ENCODE measurements at places on chromosomes 1 and 21. TPM values are rescaled to one million over a fixed set of nuclear protein-coding genes. Genes with fewer than 3 reads are reported as not detected.
A peak's percentile ranks its signal among the peaks of the same experiment; 100 is the strongest.

DNA sequence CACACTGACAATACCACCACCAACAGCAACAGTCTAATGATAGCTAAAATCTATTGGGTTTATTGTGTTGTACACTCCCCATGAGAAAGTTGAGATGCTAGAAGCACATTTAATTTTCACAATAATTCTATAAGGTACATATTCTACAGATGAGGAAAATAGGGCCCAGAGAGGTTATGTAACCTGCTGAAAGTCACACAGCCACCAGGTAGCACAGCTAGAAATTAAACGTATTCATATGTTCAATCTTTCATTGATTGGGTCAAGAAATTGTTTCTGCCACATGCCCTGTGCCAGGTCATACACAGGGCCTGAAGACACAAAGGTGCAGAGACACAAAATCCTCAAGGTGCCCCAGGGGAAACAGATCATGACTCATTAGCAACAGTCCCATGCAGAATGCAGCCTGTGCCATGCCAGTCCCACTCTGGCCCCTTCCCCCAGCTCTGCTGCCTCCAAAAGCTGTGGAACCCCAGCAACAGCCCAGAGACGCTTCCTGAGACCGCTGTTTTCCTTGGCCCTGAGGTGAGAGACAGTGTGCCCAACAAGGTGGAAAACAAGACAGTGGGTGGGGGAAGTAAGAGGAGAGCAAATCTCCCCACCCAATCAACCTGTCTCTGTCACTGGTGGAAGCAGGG, 32.1 kb downstream of the GJA4 start:
- DNase-seq: no peak

- DNase-seq: no peak
Measured at GRCh38 chr1:113905435-113905861, 322 bp downstream of the DCLRE1B start.

GRCh38 chr1:216005916-216006315, 417.3 kb downstream of the USH2A start:
- no peak for DNase-seq

GRCh38 chr1:179831852-179832699, 45.5 kb downstream of the TOR1AIP2 start:
- no peak for DNase-seq

- DNase-seq: no peak
Measured at GRCh38 chr1:9760824-9761223, 62.9 kb downstream of the CLSTN1 start.

DNA sequence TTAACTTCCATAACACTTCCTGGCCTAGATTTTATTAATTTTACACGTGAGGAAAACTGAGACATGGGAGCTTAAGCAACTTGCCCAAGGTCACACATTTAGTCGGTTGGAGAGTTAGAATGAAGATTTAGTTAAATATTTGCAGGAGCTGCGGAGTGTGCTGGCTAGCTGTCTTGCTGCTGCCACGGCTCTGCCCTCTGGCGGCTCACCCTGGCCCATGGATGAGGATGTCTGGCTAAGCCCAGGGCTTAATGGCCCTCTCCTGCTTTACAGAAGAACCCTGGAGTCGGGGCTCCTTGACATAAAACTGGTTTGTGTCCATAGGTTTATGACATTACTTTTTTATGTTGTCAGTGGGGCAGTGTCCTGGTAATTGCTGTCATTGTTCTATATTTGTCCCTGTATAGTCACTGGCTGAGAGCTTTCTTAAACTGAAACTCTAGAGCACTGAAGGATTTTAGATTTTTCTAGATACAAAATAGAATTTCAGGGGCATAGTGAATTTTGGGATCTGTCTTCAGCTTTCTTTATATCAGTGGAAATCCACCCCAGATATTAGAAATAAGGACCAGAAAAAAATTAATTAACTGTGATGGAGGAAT, 88.9 kb upstream of the WLS start:
- no peak for DNase-seq

DNA sequence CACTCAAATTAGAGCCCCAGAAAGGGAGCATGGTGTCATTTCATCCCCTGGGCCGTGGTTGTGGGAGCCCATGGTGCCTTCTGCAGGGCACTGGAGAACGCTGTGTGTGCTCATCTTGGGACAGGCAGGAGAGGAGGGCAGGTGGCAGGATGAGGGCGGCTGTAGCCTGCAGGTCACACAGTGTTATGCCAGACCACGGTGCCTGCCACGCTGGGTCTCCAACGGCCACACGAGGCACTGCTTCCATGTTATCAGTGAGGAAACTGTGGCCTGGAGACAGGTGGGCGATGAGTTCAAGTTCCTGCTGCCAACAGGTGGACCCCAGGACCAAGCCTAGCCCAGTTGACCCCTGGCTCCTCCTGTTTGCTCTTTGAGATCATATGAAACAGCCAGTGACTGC, 21.0 kb downstream of the ABCG1 start:
- DNase-seq: no peak

DNA sequence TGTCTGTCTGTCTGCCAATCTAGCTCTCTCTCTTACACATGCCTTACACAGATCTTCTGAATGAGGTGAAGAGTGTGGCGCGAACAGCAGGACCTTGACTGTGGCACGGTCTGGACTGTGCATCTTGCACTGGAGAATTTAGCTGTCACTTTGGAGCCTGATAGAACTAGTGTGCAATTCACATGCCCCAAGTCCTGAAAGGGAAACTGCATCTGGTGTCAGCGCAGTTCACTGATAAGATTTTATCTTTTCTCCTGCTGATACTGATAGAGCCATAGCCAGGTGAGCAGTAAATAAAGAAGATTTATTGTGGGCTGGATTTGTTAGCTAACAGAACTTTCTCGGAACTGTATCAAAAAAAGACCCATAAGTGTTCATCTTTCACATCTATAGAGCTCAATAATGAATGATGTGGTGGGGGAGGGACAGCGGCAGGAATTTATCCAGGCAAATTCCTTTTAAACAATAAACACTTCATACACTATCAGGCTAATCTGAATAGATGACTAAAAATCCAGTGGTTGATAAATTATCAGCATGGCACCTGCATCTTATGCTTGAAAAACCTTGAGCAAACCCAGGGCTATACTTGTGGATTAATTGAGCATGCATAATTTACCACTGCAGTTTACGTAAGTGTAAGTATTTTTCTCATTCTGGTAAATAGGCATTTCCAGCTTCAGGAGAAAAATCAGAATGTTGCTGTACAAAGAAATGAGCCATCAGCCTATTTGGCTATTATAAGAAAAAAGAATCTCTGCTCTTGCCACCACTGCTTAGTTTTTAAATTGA, 104.1 kb downstream of the NTNG1 start:
- peak; percentile 1 for DNase-seq

DNA sequence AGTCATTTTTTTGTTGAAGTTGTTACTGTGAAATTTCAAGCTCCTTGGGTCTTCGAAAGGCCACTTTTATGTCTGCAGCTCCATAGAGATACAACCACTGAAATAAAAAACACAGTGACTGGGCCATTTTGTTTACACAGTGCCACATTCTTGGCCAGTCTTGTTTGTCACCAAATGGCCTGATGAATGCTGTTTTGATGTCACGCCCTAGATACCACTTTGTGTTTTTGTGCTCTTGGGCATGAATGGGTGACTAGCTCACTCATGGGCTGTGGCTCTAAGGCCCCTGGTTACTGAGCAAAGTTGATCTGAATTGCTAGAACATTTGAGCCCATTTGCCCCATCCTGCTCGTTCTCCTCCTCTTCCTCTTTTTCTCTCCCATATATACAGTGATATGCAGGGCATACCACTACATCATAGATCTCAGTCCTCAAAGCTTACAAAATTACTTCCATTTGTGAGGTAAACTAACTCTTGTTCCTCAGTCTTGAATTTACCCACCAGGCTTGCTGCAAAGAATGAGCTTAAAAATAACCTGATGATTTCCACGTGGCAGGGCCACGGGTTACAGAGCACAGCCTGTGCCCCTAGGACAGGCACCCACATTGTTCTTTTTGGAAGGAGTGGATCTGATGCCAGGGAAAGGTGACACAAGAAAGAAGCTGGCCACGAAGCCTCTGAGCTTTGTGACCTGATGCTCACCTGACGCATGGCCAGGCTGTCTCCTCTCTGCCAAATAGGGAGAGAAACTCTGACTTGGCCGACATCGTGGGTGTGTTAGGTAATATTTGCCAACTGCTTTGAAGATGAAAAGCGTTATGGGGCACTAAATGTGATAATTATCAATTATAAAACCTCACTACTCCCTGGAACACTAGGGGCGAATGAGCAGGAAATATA, 92.4 kb downstream of the RUNX1 start:
- no peak for DNase-seq

DNA sequence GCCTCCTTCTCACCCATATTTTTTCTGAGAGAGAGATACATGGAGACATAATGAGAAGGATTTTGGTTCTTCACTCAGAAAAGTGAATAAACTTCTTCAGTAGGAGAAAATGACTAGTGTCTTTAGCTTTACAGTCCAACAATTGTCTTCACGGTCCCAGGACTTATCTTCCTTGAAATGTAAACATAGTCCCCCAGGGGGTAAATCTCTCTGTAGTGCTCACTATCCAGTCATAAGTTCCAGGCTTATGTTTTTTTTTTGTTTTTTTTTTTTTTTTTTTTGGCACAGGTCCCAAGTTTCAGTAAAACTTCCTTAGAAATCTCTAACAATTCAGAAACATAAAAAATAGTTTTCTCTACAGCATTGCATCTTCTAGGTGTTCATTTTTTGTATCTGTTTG, 890.2 kb upstream of the B3GALT2 start:
- no peak for DNase-seq

GRCh38 chr1:56439610-56440264, 139.6 kb downstream of the PLPP3 start:
- no peak for DNase-seq

- no peak for DNase-seq
Measured at GRCh38 chr1:54291276-54292001, 91.5 kb downstream of the MRPL37 start.

GRCh38 chr1:18855573-18855972, 3.9 kb downstream of the TAS1R2 start:
- no peak for DNase-seq

DNA sequence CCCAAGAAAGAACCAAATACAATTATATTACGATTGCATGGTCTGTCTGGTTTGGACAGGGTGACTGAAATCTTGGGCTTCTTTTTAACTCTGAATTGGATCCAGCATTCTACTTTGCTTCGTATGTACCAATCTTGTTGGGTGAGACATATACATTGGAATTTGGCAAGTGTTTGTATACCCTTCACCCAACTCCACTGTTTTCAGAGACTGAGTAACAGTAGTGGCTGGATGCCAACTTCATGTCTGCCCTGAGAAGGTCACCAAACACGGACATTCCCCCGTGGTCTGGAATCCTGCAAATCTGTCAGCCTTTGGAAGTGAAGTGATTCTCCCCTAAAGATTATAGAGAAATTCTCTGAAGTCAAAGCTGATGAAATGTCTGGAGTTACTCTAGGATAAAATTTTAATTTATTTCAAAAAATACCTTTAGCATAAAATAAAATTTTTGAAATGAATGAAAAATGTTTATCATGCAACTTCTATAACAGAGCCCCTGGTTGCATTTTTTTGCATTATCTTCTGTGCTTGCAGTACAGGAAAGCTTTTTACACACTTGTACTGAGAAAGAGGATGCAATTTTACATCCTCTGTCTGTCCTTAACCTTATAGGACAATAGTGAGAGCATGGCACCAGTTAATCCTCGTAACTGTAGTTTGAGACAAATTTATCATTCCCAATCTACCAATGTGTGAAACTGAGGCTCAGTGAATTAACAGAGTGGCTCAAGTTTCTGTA, 201.8 kb downstream of the DISC1 start:
- no peak for DNase-seq

DNA sequence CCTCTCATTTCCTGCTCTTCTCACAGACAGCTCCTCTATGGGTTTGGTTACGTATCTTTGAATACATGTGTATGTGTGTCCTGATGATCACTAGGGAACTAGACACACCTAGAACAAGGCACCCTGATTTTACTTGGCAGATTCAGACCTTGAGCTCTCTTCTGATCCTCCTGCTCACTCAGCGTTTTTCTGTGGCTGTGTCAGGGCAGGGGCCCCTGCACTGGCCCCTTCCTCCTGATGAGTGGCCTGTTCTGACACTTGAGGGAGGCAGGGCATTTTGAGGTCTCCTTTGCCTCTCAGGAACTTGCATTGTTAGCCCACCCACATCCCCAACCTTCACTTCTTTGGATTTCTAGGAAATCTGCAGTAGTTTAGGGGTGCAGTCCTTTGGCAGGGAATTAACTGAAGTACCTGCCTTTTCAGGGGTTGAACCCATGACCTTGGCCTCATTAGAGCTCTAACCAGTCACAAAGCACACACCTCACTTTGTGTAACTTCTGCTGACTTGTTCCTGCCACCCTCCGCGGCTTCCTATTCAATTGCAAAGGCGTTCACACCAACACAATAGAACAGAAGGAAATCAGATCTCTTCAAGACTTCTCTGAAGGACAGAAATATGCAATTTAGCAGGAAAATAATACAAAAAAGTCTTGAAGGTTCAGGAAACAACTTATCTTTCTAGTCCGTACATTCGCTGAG, 8.8 kb downstream of the SMYD2 start:
- no peak for DNase-seq

DNA sequence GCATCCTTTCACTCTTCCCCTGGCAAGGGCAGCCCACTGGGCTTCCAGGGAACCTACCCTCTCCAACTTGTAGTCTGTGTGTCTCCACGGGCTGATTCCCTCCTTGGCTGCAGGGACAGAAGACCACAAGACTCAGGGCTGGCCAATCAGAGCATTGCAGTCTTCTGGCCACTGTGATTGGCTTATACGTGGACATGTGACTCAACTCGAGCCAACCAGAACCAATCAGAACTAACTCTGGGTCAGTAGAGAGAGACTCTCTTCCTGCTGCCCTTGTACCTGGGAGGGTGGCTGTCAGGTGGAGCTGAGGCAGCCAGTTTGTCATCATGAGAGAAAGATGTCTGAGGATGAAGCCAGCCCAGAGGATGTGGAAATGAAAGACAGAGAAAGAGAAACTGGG, 64.0 kb downstream of the DHRS3 start:
- DNase-seq: no peak

GRCh38 chr1:104761961-104762570, 1012.4 kb downstream of the AMY1C start:
- DNase-seq: no peak

GRCh38 chr1:28933277-28933676, 18.9 kb downstream of the EPB41 start:
- DNase-seq: no peak

GRCh38 chr1:183239220-183239742, 53.2 kb downstream of the LAMC2 start:
- no peak for DNase-seq

The TMEM82 gene
- not detected for total RNA-seq

The AGO4 gene
- total RNA-seq: 53.9 TPM

The PSEN2 gene
- total RNA-seq: 40.1 TPM

The PDE4B gene
- total RNA-seq: 26.9 TPM

The SLC5A3 gene
- total RNA-seq: 10.5 TPM

The FLG2 gene
- under 0.01 TPM for total RNA-seq

The KRTAP10-3 gene
- total RNA-seq: not detected

The TNFAIP8L2 gene
- 74.1 TPM for total RNA-seq

The KCNE2 gene
- total RNA-seq: not detected

The WNT2B gene
- under 0.01 TPM for total RNA-seq

The ATP5PF gene
- total RNA-seq: 23.2 TPM

The AMY1B gene
- total RNA-seq: not detected

The KCNJ9 gene
- total RNA-seq: not detected

Measured in hematopoietic multipotent progenitor cell (in vitro differentiated cells).